Inflammatory macrophage treated with lipopolysaccharide for 4 hours (primary cell): ENCODE measurements at places on chromosomes 4 and X.

- DNase-seq, result peak; percentile 49
Measured at GRCh38 chr4:152485726-152486276, 50.1 kb downstream of the FBXW7 start.

DNA sequence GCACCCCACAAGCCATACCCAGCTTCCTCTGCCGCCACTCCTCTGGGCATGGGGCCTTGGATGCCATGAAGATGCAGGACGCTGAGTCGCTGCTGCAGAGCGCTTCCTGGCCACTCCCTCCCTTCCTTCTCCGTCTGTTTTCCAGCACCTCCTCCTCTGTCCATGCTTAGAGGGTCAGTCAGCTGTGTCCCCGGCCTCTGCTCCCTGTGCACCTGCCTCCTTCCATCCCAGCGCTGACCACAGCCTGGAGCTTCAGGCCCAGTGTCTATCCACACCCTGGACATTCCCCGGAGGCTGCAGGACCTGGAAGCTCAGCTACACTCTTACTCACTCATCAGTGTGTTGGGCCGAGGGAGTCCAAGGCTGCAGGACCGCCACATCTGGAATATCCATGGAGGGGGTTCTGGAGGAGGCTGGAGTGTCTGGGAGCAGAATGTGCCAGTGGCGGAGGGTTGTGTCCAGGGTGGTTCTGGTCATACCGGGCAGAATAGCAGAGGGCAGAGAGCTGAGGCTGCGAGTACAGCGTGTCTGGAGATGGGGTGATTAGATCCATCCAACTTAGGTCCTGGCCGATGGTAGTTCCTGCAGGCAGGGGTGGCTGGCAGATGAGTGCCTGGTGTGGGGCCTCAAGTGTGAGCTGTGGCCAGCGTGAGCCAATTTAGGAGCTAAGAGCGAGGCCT lies 58.6 kb upstream of the ADRA2C start:
- DNase-seq, result no peak

GRCh38 chrX:103347682-103348397 lies 8.5 kb upstream of the TCEAL9 start:
- no peak for DNase-seq

GRCh38 chrX:134484039-134484438 lies 24.1 kb downstream of the HPRT1 start:
- DNase-seq, result peak; percentile 49

DNA sequence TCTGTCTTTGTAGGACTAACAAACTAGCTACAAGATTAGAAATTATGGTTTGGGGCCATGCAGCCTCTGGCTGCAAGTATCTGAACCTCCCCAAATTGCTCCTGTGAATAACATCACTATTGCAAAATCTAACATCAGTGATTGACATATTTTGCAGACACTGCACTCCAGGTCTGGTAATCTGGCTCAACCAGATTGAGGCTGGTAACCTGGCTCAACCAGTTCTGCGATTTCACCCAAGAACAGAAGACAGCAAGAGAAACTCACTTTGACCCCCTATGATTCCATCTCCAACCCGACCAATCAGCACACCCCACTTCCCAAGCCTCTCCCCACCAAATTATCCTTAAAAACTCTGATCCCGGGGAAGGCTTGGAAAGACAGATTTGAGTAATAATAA lies 20.9 kb downstream of the SPIN3 start:
- no peak for DNase-seq

- DNase-seq, result no peak
Measured at GRCh38 chr4:68734095-68734494, 63.6 kb upstream of the UGT2B15 start.

GRCh38 chr4:129369361-129370010 lies 273.5 kb downstream of the C4orf33 start:
- no peak for DNase-seq

DNA sequence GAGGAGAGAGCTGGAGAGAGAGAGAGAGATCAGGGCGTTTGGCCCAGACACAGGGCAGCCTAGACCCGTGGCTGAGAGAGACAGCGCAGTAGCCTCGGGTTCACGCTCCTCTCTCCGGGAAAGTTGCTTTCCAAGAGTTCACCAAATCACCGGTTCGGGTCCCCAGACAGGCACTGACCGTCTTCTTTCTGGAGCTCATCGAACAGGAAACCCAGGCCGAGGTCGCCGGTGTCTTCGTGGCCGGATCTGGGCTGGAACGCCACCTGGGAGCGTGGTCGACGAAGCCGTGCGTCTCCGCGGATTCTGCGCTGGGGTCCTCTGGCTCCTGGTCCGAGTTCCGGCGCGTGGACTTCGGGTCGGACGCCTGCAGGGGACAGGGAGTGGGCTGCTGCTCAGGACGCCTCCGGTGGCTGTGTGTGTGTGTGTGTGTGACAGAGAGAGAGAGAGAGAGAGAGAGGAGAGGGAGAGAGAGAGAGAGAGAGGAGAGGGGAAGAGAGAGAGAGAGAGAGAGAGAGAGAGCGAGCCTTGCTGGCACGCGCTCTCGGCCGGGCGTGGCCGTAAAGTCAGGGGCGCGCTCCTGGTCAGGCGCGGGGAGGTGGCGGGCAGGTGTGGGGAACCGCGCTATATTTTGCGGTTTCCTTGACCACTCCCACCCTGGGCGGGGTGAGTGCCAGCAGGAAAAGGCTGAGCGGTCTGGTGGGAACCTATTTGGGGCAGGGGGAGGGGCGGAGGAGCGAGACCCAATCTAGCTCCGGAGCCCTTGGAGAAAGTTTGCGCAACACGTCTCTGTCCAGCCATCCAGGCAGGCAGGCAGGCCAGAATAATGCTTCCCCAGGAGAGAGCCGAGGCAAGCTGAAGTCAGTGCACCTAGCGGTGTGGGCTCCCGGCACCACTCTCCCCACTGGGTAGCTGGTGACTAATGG lies 62.1 kb downstream of the RHOXF2B start:
- no peak for DNase-seq

GRCh38 chr4:142614621-142615323 lies 231.3 kb downstream of the INPP4B start:
- DNase-seq, result no peak
